Stimulated activated CD8-positive, alpha-beta memory T cell treated with anti-CD3 and anti-CD28 coated beads, Interleukin-15, amount 100 ng/mL, for 48 hours (primary cell): ENCODE measurements at places on chromosomes 13 and 19.

- DNase-seq, result no peak
Observed at GRCh38 chr19:46192992-46193650, 36.4 kb upstream of the IGFL1 start.

DNA sequence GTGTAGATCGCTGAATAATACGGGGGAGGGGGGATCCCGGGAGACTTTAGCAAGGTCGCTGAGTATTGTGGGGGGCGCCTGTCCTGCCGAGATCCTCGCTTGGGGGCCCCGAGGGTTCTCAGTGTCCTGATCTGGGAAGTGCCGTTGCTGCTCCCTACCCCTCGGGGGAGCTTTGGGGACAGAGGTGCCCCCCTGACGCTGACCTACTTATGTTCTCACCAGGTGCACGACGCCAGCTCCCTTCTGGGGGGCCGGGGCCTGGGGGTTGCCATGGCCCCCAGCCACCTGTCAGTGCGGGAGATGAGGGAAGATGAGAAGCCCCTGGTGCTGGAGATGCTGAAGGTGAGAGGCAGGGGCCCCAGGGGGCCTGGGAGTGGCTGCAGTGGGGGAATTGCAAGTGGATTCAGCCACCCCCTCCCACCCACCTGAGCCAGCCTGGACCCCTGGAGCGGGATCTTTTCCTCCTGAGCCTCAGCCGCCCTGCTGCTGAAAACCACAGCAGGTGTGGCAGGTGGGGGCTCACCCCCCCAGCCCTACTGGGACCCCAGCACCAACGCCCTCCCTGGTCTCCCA, 537 bp downstream of the NAT14 start:
- no peak for DNase-seq

- no peak for DNase-seq
Observed at GRCh38 chr13:81211713-81212112, 870.8 kb upstream of the SPRY2 start.

DNA sequence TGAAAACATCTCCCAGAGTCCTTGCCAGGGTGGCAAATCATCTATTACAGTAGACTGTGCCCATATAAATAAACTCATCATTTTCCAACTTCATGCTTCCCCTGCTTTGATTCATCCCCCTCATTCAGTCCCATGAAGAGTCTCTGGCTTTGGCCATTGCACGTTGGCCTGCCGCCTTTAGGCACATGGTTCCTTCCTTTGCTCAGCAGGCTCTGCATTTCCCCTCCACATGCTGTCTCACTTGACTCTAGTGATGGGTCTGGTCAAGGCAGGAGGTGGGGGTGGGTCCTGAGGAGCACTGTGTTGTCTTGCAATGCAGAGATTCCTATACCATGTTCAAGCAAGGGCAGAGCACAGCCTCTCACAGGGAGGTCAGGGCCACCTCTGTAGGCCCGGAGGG, 48.8 kb upstream of the ARGLU1 start:
- no peak for DNase-seq

DNA sequence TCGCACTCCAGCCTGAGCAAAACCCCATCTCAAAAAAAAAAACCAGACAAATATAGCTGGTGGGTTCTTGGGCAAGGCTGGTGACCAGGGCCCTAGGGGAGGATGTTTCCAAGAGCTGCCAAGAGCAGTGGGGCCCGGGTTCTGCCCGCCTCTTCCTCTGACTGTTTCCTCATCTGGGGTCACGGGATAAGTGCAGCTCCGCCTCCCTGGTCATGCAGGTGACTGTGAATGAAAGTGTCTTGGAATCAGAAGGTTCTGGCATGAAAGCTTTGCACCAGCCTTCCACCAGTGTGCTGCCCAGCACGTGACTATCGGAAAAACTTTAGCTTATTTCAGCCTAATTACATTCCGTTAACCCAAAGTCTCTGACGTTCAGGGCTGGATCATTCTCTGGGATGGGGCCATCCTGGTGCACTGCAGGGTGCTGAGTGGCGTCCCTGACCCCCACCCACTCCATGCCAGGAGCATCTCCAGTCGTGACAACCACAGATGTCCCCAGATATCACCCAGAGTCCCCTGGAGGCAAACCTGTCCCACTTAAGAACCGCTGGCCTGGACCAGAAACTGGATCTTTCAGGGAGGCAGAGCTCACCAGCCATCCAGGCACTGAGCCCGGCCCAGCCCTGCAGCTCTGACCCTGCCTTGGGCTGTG, 85.6 kb downstream of the GNG7 start:
- DNase-seq, result no peak

GRCh38 chr13:81395368-81395767, 1054.4 kb upstream of the SPRY2 start:
- no peak for DNase-seq

DNA sequence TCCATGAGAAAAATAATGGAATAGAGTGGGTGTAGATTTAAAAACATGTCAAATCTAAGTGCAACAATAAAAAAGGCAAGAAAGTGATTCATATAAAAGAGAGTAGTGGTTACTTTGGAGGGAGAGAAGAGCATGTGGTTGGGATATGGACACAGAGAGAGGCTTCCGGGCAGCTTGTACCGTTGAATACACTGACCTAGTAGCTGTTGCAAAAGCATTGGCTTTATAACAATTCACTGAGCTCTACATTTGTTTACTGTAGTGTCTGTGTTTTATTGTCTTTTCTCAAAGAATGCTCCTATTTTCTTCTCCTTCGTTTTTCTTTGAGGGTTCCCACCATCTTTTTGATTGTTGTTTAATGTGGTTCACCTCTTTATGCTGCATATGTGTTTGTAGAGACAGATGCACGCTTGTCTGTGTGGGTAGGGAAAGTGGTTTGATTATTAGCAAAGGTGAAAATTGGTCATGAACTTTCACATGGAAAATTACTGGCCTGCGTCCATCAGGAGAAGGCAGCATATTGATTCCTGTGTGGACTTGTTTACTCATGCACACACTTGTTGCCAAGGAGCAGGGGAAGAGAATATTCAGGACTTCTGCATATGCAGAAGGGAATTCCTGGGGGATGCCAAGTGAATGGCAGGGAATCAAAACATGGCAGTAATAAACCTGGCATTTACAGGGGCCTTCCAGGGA, 29.9 kb upstream of the IRS2 start:
- DNase-seq, result no peak

DNA sequence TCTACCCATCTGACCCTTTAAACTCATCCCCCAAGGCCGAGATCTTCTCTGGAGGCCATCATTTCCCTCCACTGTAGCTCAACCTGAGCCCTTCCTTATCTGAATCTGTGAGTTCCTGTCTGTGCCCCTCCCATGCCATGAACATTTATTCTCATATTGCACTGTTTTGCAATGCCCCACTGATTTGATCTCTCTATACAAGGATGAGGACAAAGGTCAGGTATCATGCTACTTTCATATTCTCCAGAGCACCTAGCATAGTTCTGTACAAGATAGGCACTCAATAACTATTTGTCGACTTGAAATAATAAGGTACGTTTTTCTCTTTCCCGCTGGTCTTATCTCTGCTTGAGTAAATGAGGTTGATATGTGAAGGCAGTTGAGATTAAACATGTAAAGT, 135.5 kb downstream of the KLF5 start:
- DNase-seq, result no peak

DNA sequence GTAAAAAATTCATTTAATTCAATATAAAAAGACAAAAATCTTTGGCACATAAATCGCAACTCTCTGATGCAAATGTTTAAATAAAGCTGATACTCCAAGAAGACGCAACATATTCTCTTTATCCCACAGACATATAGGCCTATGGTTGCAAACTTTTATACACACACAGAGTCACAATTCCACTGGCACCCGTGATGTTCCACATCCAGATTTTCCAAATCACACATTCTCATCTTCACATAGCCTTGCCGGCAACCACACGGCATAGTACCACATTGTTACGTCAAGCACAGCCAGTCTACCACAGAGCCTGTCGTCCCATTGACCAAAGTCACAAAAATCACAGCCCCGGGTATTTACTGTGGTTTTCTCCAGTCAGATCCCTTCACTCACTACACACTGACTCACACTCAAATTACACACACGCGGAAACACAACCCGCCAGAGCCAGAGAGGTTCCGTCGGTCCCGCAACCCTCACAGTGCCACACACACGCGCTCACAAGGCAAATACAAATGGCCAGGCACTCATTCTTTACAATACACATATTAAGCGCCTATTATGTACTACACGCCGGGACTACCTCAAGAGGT, 546 bp upstream of the ZNF546 start:
- peak; percentile 21 for DNase-seq

- DNase-seq, result no peak
Observed at GRCh38 chr13:109680930-109681329, 105.5 kb downstream of the IRS2 start.
